ENCODE measurements at places on chromosomes 11 and 22.

DNA sequence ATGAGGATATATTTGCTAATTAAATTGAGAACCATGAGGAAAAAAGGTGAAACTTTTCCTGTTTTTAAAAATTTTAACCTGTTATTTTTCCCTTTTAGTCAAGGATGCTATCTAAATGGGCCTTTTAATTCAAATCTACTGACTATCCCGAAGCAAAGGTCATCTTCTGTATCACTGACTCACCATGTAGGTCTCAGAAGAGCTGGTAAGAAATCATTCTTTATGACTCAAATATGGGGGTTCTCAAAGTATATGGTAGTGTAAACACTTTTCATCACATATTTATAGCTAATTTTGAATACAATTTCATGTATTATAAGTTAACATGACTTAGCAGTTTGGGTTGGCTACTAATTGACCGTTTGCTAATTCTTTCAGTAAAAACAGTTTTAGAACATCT is 88.2 kb downstream of the CYP2R1 start:
- DNase-seq, result no peak

- no peak for DNase-seq
Observed at GRCh38 chr22:27766679-27767078, 34.9 kb downstream of the MN1 start.

- DNase-seq, result no peak
Observed at GRCh38 chr11:64609436-64610047, 18.5 kb downstream of the SLC22A12 start.

DNA sequence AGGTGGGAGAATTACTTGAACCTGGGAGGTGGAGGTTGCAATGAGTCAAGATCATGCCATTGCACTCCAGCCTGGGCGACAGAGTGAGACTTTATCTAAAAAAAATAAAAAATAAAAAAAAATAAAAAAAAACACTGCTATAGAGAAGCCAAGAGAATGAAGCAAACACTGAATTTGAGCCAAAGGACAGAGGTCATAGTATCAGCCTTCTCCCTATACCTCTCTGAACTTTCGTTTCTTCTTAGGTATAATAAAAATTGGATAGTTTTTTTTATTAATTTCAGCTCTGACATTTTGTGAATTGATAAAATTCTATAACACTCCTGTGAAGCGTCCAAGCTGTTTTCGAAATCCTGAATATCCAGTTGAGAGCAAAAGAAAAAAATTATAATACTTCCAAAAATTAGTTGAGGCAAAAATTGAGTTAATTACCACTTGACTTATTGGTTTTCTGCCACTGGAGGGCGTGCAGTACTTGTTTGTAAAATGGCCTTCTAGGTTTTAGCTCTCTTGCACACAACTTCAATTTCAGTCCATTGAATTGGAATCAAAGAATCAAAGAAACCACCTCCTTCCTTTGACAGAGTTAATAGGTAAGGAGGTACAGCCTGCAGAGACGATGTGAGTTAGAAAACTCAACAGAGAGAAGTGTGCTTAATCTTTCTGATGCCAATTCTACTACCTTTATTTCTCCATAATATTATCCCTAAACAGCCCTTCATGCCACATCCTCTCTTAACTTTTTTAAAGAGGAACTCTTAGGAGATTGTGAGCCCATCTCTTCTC is 143.2 kb downstream of the BBOX1 start:
- peak; percentile 58 for DNase-seq

DNA sequence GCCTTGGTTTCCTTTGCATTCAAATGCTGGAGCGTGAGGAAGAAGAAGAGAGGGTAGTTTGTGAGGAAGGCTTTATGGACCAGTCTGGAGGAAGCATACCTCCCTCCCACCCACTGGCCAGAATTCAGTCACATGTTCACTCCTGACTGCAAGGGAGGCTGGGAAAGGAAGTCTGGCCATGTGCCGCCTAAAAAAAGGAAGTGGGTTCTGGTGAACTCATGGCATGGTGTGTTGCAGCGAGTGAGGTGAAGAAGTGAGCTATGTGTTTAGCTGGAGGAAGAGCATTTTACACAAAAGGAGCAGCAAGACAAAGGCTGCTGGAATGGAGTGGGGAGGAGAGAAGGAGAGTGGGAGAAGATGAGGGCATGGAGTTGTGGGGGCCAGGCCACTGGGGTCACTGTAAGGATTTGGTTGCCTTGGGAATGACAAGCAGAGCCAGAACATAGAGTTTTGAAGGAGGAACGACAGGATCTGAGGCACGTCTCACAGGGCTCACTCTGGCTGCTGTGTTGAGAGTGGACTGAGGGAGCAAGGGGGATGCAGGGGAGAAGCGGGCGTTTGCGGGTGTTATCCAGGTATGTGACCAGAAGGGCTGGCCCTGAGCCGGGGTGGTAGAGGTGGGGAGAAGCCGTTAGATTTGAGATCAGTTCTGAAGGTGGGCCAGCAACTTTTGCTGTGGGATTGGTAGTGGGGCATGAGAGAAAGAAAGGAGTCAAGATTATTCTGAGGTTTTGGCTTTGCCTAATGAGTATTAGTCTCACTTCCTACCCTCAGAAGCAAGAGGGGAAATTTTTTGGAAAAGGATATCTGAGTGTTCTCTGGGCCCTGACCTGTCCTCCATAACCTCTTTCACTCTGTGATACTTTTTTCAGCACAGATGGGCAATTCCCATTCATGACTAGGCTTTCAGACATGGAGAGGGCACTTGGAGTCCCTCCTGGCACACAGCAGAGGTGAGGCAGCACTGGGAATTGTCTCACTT is 26.4 kb downstream of the BMAL1 start:
- DNase-seq, result no peak

- no peak for DNase-seq
Observed at GRCh38 chr11:125140233-125140632, 24.3 kb upstream of the PKNOX2 start.

DNA sequence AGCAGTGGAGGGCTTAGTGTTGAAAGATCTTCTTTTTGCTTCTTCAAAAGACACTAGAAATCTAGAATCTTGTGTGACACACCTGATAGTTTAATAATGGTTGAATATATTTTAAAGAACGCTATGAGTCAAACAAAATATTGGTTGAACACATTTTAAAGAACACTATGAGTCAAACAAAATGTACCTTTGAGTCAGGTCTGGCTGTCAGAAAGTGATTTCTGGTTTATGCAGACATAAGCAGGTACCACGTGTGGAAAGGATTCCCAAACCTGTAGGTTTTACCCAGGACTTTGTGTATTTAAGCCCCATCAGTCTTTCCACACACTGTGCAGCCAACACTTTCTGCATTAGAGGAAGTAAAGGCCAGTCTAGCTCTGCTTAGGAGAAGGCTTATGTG is 366.7 kb upstream of the TENM4 start:
- no peak for DNase-seq

- no peak for DNase-seq
Observed at GRCh38 chr22:23498811-23499798, 81.0 kb downstream of the IGLL1 start.

DNA sequence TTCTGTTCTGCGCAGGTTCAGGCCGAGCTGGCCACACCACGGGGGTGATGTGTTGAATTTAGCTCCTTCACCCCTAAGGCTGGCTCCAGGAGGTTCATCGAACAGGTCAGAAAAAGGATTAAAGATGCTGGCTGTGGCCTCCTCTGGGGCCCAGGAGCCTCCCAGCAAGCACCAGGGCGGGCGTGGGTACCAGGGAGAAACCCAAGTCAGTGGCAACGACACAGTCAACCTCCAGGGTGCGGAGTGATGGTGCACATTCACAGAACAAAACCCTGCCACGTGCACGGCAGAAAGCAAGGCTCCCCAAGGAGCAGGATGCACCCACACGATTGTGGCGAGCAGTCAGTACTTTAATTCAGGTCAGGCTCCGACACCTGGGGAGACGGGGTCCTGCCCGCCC is 10.8 kb downstream of the C11orf24 start:
- no peak for DNase-seq

GRCh38 chr11:8106679-8107078 is 25.7 kb downstream of the TUB start:
- DNase-seq, result no peak

- no peak for DNase-seq
Observed at GRCh38 chr11:96272529-96273222, 70.3 kb downstream of the MAML2 start.

GRCh38 chr11:2933375-2934020 is 4.3 kb upstream of the PHLDA2 start:
- DNase-seq, result peak; percentile 59

DNA sequence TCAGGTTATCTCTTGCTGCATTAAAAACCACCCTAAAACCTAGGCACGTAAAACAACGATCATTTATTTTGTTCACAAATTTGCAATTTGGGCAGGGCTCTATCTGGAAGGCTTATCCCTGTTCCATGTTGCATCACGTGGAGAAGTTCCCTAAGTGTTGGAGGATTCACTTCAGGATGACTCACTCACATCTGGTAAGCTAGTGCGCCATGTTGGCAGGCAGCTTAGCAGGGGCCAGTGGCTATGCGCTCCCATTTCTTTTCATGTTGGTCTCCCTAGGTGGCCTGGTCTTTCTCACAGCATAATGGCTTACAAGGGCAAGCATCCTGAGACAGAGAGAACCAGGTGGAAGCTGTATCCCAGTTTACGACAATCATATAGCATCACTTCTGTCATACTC is 226.8 kb downstream of the BLID start:
- DNase-seq, result no peak

GRCh38 chr22:44220727-44221680 is 40.3 kb downstream of the PARVG start:
- DNase-seq, result no peak
